ENCODE measurements at places on chromosomes 11 and 22.

DNA sequence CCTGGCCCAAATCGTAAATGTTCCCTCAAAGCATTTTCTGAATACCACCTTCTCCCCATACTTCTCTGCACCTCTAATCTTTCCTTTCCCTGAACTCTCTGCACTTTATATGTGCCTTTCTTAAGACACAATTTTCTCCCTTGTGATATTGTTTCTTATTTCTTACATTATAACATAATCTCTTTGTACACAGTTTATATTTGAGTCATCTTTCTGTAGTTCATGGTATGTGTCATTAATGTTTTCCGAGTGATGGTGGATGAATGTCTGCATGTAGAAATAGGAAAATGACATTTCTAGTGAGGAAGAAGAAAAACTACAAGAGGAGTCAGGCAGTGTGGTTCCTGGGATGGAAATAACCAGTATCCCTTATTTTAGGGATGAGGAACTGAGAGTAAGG is 5.5 kb downstream of the ACRV1 start:
- no peak for DNase-seq

- no peak for DNase-seq
These were observed 341.1 kb upstream of the B3GAT1 start for GRCh38 chr11:134752964-134753770.

- no peak for DNase-seq
These were observed at the start of gene SBF2 for GRCh38 chr11:10293423-10294289. SBF2 (minus strand) TSS chr11:10294219; CDS start chr11:10294069, 150 bp downstream.

DNA sequence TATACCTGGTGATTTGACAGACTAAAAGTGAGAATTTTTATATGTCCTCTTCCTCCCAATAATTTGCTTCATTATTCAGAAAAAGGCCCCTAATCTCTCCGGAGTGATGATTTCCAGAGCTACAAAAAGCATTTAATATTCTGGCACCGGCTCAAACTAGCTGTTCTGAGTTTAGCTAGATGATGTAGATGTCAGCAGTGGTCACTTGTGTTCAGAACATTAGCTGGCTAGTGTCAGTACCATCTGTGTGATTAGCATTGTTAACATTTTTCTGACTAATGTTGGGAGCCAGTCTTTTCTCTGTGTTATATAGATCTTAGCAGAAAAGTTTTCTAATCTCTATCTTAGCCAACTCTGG is 68.7 kb upstream of the RRM1 start:
- no peak for DNase-seq

- DNase-seq = no peak
These were observed 4.2 kb downstream of the SLC25A1 start for GRCh38 chr22:19174106-19175025.

Measured in fibroblast of skin of left quadriceps (primary cell).